Activated CD4-positive, alpha-beta T cell treated with anti-CD3 and anti-CD28 coated beads for 48 hours (primary cell): ENCODE measurements at places on chromosomes 12 and 14.

- DNase-seq: no peak
Observed at GRCh38 chr14:69483765-69484443, 624 bp upstream of the PLEKHD1 start.

DNA sequence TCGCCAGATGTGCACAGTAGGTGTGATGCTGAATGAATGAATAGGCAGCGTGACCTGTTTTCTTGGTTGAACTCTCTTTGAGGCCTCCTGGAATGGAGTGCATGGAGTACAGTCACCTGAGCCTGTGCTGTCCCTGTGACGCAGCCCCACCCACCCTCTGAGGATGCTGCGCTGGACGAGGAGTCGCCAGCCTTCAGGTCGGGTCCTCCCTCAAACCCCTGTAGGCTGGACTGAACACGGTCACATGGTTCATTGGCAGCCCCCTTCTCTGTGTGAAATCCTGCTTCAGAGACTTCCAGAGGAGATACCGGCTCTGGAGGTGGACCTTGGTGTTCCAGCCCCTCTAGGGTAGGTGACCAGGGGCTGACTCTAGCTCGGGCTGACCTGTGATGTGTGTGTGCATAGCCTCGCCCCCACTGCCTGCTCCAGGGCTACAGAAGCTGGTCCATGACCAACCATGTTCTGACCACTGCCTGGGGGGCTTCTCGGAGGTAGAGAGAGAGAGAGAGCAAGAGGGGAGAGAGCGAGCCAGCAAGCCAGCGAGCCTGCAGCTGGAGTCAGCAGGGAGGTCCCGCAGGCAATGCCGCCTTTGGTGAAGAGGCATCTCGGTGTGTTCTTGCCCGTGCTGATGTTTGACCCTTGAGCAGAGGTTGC, 158.0 kb upstream of the RTL1 start:
- DNase-seq: no peak

- no peak for DNase-seq
Observed at GRCh38 chr14:69001375-69001774, 22.3 kb upstream of the ACTN1 start.

DNA sequence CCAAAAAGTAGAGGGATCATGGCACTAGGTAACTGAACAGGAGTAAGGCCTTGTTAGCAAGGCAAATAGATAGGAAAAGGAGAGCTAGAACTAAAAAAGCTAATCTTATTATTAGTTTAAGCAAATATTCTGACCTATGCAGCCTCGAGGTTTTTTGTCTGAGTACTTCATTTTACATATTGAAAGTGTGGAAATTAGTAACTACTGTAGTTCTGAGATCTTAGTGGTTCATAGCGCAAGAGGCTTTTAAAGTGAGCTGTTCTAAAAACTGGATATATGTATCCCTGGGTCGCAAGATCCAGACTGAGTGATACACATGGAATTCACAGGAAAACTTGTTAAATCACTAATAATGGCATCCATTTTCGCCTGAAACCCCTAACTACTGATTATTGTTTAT, 411.0 kb upstream of the SOX5 start:
- no peak for DNase-seq

DNA sequence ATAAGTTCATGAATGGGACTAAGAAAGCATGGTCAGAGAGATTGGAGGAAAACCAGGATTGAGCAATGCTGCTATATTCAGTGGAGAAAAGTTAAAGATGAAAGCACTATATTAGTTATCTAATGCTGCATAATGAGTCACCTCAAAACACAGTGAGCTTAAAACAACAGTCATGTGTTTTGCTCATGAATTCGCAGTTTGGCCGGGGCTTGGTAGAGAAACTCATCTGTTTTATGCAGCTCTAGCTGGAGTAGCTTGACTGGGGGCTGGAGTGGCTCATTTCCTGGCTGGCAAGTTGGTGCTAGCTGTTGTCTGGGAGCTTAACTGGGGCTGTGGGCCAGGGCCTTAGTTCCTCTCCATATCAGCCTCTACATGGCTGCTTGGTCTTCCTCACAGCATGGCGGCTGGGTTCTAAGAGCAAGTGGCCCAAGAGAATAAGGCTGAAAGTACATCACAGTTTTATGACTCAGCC, 90.1 kb downstream of the ADCK1 start:
- peak; percentile 8 for DNase-seq

DNA sequence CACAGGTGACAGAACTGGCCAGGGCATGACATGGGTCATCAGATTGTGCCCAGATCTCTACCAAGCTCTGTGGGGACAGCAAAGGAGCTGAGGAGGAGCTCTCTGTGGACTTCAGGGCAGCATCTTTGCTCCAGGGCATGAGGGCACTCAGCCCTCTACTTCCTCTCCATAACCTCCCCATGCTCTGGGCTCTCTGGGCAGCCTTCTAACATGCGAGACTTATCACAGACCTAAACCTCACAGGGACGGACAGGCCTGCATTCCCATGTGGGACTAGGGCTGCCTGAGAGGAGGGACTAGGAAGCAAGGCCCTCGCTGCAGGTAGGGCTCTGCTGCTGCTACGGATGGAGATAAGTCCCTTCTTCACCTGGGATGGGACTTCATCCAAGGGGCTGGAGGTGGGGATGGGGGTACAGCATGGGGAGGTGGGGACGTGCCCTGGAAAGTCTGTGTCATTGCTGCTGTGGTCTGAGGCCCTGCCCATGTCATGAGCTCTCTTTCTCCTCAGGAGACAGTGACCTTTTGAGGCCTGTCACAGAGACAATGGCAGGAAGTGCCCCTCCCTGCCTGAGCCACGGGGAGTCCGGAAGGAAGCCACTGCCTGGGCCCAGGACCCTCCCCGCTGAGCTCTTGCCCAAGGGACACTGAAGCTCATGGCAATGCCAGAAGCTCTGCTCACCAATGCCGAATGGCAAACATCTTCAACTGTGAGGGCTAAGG, 44.1 kb downstream of the PITPNM2 start:
- peak; percentile 70 for DNase-seq

GRCh38 chr14:81416981-81417380, 16.9 kb upstream of the STON2 start:
- DNase-seq: no peak

DNA sequence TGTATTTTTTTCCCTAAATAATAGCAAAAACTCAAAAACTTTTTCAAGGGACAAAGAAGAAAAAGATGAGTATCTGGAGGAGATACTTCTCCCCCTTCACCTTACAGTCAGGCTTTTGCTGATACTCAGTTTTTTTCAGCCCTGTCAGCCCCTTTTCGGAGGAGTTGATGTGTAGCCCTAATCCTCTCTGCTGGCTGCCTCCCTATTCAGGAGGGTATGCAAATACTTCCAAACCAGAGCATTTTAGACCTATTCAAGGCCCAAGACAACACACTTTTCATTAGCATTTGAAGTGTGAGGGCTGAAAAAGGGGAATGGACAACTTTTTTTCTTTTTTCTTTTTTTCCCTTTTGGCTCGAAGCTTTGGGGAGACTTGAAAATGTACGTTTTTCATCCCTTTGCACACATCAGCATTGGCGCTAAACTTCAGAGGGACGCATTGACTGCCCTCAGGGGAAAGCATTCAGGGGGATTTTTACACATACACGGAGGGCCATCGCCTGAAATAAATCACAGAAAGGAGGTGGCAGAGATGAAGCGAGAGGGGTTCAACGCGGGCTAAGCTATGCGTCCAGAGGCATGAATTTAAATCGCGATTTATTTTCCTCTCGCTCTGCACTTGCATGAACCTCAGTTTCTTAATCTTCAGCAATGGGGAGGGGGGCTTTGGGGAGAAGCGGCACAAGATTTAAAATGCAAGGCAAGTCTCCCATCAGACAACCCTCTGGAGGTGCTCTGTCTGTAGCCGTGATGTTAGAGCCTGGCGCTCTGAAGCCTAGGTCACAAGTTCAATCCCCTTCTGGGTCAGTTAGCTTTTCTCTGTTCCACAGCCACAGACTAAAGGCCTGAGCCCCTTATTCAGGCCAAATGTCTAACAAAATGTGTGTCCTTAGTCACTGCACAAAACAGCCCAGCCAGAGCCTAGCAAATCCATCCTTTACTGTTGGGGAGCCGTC, 86.3 kb downstream of the ASCL1 start:
- no peak for DNase-seq

GRCh38 chr14:66037361-66037760, 448.8 kb upstream of the CCDC196 start:
- DNase-seq: no peak

GRCh38 chr12:41992692-41993215, 151.9 kb downstream of the GXYLT1 start:
- no peak for DNase-seq

DNA sequence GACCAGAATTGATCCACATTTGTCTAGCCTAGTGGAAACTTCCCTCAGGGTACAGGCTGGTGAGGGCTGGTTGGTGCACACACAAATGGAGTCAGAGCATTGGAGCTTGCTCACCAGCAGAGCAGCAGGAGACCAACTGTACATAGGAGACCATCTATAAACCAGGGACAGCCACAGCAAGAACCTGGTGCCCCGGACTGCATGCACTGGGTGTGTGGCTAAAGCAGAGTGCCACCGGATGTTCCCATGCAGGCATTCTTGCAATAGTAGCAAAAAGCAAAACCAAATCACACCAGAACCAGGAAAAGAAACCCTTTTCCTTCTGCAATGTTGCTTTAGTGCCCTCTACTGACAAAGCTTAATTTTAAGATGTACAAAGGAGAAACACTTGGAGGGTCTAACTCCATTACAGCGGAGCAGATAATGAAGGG, 136.4 kb downstream of the MDGA2 start:
- no peak for DNase-seq

DNA sequence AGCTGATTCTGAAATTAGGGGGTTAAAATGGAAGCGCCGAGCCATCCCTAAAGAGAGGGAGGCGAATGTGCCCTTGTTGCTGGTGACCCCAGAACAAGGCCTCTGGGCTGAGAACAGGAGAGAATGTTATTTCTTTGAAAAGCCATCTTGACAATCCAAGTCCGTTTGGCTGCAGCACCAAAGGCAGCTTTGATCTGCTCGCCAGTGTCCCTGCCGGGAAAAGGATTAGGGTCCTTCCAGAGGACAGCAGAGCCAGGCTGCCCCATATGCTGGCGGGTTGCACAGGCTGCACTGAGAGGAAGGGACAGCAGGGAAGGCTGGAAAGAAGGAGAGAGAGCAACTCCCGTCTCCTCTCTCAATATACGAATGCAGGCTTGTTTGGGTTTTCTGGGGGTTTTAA, 141.7 kb downstream of the TMEM132C start:
- no peak for DNase-seq

DNA sequence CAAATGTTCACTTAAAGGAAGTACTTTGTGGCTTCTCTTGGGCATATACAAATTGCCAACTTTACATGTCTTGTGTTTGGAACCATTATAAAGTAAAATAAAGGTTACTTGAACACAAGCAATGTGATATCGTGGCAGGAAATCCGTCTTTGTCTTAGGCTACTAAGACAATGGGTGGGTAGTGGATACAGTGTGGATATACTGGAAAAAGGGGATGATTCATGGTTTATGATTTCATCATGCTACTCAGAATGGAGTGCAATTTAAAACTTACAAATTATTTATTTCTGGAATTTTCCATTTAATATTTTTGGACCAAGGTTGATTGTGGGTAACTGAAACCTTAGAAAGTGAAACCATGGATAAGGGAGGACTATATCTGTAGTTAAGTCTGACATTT, 48.4 kb downstream of the MYRFL start:
- DNase-seq: no peak

DNA sequence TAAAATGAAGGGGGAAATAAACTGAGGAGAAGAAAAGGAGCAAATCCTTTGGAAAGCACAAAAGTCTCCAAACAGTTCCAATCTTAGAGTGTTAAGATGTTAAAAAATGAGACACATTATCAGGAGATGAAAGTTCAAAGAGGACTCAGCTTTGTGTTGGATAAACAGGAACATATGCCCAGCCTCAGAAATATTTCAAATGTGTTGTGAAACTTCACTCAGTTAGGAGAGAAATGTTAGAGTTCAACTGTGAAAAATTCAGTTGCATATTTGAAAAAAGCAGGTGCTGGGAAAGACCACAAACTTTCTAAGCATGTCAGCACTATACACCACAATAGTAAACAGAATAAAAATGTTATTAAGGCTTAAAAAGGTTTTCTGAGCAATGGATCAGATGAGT, 136.8 kb upstream of the PRKD1 start:
- DNase-seq: no peak

- no peak for DNase-seq
Observed at GRCh38 chr14:85907536-85907935, 377.6 kb downstream of the FLRT2 start.
